Activated T-cell treated with anti-CD3 and anti-CD28 coated beads for 48 hours (primary cell): ENCODE measurements at places on chromosomes 7 and 10.

- no peak for DNase-seq
These were observed 99.5 kb downstream of the CCNY start for GRCh38 chr10:35435824-35436223.

GRCh38 chr7:101744588-101744987 lies 72.8 kb upstream of the CUX1 start:
- no peak for DNase-seq

- DNase-seq: no peak
These were observed 17.0 kb upstream of the SFRP5 start for GRCh38 chr10:97788552-97789442.

- DNase-seq: no peak
These were observed 94.3 kb upstream of the AGBL3 start for GRCh38 chr7:134891696-134892678.

GRCh38 chr10:30256084-30256483 lies 93.0 kb downstream of the MTPAP start:
- no peak for DNase-seq

GRCh38 chr10:51896849-51897248 lies 197.5 kb upstream of the CSTF2T start:
- no peak for DNase-seq

- no peak for DNase-seq
These were observed 5.4 kb downstream of the AGBL3 start for GRCh38 chr7:134991469-134992339.

DNA sequence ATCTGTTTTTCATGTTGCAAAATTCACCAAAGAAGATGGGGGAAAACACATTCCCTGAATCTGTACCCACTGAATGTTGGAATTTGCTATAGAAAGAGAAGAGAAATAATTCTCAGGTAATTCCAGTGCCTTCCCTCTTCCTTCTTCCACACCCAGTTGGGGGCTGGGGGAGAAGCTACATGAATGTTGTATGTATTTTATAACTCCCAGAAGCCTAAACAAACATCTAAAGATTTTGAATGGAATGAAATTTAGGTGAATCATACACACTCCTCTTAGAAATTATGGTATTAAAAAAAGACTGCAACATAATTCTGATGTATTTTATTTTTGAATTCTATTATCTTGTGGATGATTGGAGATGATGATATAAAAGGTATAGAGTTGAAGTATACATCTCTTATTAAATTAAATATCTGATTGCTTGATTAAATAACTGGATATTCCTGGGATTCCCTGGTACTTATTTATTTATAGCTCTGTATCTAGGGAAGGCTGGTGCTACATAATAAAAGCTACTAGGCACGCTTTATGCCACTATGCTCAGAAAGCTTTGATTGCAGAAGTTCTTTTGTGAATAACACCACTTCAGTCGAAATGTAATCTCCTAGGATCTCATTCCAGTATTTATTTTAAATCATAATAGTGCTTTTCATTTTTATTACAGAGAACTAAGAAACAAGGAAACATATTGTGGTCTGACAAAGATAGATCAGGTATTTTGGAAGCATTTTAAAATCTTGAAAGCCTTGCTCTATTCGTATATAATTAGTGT lies 98.5 kb downstream of the MCU start:
- no peak for DNase-seq
